ENCODE measurements at places on chromosomes 2 and 18.
A peak's percentile ranks its signal among the peaks of the same experiment; 100 is the strongest.

GRCh38 chr2:158619496-158619895 lies 162.7 kb downstream of the PKP4 start:
- peak; percentile 70 for DNase-seq

- DNase-seq: peak; percentile 53
These were observed 316.8 kb upstream of the KCNH7 start for GRCh38 chr2:163155279-163155883.

- DNase-seq: peak; percentile 53
These were observed 53.6 kb upstream of the SLC14A1 start for GRCh38 chr18:45670281-45670962.

- DNase-seq: peak; percentile 75
These were observed 71.2 kb downstream of the FIGN start for GRCh38 chr2:163664610-163665009.

GRCh38 chr18:35430721-35431373 lies 53.7 kb upstream of the ZNF396 start:
- DNase-seq: no peak

- no peak for DNase-seq
These were observed 128.1 kb downstream of the EIPR1 start for GRCh38 chr2:3249476-3249962.

All from kidney tubule cell (primary cell).